Liver (tissue), 10 donors: ENCODE measurements at places on chromosomes 1 and 21.

- DNase-seq, result no peak
Observed at GRCh38 chr1:29962831-29963247, 726.5 kb downstream of the PTPRU start.

DNA sequence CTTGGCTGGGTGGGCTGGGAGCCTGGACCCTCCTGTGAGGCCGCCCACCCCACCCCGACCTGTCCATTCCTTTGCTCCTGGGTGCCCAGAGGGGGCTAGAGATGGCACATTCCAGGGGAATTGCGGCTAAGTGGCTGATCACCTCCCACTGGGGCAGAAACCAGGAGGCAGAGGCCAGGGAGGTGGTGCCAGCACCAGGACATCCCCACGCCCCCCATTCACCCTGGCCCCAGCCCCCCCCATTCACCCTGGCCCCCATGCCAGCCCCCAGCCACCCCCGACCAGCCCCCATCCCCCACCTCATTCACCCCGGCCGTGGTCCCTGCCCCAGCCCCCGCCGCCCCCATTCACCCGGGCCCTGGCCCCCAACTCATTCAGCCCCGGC, 6.2 kb downstream of the C1QTNF12 start:
- DNase-seq, result no peak

DNA sequence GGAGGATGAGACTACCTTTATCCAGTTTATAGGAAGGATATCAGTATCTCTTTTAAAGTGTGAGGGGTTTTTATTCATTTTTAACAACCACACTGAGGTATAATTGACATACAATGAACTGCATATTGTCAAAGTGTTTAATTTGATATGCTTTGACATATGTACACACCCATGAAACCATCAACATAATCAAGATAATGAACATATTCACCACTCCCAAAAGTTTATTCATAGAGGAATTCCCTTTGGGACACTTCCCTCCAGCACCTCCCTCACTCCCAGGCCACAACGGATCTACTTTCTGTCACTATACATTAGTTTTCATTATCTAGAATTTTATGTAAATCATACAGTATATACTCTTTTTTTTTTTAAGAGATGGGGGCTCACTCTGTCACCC, 63.4 kb upstream of the MCOLN3 start:
- no peak for DNase-seq

- DNase-seq, result no peak
Observed at GRCh38 chr1:26789931-26790330, 2.2 kb downstream of the PIGV start.

GRCh38 chr21:25564349-25564948, 42.8 kb downstream of the MRPL39 start:
- no peak for DNase-seq

DNA sequence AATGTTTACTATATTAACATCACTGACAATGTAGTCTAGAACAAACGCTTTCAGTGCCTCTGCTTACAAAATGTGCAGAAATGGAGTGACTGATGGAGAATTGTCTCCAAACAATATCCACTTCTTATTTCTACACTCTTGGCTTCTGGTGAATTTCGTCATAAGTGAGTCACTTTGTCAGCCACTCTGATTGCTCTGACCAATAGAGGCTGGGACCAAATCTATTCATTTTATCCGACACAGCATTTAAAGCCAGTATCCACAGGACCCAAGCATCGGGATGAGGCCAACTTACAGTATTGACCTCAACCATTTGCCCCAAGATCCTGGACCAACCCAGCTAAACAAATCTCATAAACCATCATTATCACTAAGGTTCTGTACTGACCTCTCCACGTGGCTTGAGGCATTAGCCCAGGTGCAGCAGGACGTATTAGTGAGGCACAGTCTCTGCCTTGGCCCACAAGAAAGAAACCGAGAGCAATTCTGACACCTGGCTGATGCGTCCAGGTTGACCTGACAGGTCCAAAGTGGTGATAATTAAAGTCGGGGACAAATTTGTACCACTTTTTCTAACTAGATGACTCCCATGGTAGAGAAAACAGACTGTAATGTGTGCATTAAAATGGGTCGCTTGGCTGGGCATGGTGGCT, 53.3 kb upstream of the ERO1B start:
- no peak for DNase-seq

DNA sequence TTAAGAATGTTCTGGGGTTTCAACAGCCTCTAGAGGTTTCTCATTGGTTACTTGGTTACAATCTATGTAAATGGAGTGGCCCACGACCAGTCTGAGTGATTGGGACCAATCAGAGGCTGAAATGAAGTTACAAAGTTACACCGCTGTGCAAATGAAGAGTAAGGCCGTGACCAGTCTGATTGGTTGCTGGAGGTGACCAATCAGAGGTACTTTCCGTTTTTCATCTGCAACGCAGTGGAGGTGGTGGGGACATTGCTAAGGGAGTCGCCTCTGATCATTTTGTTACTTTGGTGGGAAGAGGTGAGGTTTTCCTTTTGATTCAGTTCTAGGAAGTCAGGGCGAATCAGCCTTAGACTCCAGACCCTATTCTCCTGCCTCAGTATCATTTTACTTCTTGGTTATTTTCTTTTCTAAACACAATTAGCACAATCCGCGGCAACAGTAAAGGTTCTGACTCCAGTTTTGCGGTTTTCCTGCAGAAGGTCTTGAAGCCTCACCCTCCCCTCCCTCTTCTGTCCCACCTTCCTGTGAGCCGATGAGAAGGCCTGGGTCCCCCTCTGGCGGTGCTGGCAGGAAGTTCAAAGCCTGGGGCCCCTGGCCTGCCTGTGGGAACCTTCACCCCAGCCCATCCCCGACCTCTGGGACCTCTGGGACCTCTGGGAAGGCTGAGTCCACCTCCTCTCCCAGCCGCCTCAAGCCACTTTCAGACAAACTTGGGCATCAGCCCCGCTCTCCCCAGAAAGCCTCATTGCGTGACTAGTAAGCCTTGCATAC, 38.7 kb upstream of the TTC34 start:
- DNase-seq, result no peak
